ENCODE measurements at places on chromosomes 2 and 18.

- DNase-seq: no peak
These were observed 74.2 kb downstream of the SH3BP4 start for GRCh38 chr2:235025800-235026536.

- DNase-seq: no peak
These were observed 43.4 kb downstream of the MEIS1 start for GRCh38 chr2:66478299-66478698.

DNA sequence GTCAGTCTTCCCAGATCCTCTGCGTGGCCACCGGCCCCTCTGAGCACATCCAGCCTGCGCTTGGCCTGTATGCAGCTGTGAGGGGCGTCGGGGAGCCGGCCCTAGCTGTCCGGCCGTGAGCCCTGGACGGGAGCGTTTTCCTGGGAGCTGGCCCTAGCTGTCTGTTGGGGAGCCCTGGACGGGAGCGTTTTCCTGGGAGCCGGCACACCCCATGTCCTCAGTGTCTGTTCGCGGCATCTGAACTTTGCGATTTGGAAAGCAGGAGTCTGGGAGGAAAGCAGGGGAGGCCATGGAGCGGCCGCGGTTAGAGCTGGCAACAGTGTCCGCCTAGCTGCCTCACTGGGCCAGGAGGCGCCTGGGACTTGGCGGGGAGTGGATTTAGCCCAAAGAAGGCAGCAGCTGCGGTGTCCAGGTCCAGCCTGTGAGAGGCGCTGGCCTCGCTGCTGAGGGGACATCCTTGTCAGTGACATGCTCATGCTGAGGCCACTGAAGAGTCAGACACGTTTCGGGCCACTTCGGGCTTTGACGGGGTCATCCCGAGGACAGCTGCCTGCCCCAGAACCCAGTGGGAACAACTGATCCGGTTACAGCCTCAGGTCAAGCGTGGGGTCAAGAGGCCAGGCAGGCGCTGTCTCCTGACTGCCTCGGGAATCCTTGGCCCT, 75.8 kb downstream of the KCNG2 start:
- DNase-seq: no peak

DNA sequence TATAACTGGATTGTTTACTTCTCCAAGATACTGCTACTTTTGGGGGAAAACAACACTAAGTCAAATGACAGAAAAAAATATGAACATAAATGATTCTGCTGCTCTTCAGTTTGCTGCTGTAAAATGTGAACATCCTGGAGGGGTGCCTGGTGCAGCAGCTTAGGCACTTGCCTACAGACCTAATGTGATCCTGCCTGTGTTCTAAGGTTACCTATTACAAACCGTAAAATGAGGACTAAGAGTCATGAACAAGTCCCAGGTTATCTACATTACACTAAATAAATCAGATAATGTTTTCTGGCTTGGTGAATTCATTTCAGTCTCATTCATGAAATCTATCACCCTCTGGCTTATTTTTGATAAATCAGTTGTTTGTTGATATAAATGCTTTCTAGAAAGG, 38.4 kb upstream of the ERCC3 start:
- no peak for DNase-seq

DNA sequence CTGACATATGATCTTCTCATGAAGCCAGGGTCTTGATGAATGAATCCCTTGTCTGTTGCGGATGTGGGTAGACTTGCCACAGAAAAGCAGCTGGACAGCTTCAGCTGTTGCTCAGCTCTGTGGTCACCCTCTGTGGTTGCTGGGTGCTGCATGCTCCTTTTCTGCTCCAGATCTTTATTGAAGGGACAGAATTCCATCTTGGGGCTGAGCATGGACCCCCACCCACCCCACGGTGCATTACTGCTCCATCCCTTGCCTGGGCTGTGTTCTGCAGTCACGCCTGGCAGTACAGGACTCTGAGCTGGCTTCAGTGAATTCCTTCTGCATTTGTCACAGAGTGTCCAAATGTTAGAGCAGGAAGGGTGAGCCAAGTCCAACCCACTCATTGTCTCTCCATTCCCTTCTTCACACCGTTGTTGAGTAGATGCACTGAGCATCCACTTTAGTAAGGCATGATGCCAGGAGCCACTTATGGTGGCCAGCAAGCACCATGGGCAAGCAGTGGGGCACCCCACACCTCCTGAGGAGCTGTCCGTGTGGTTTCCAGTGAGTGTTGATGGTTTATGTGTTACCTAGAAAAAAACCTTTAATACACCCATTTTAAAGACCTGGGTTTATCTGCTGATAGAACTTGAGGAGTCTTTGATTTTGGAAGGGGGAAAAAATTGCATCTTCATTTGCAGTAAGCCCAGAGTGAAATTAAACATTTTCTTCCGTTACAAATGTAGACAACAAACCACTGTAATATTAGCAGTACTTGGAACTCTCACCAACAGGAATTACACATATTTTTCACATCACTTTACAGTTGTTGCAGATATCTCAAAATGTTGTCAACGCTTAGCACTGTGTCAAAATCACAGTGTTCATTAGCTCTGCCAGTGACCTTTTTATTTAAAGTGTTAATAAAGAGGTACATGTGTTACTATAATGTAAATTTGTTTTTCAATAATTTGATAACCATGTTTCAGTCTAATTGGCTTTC, 14.7 kb upstream of the ITGB6 start:
- peak; percentile 54 for DNase-seq

GRCh38 chr2:131029812-131030211, 63.4 kb downstream of the FAM168B start:
- no peak for DNase-seq

- no peak for DNase-seq
These were observed 1037.2 kb upstream of the ACVR2A start for GRCh38 chr2:146807568-146808168.

GRCh38 chr18:76357585-76358260, 137.3 kb downstream of the ZNF516 start:
- DNase-seq: no peak

DNA sequence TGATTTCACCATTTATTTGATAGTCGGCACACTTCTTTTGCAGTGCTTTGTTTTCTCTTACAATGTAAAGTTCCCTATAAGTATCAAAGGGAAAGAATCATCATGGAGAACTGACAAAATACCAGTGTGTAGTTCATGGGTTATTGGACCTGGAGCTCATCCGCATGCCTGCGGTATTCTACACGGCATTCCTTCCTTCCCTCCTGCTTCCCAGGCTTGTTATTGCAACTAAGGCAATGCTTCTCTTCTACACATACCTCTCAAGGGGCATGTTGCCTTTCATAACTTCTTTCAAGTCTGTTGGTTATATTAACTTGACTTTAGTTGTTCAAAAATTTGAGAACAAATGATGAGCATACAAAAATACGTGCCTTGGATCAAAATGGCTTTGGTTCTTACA, 24.3 kb upstream of the FAP start:
- no peak for DNase-seq

GRCh38 chr2:229416116-229416694, 145.1 kb upstream of the PID1 start:
- peak; percentile 84 for DNase-seq

- no peak for DNase-seq
These were observed 22.2 kb downstream of the MCFD2 start for GRCh38 chr2:46893269-46893939.

DNA sequence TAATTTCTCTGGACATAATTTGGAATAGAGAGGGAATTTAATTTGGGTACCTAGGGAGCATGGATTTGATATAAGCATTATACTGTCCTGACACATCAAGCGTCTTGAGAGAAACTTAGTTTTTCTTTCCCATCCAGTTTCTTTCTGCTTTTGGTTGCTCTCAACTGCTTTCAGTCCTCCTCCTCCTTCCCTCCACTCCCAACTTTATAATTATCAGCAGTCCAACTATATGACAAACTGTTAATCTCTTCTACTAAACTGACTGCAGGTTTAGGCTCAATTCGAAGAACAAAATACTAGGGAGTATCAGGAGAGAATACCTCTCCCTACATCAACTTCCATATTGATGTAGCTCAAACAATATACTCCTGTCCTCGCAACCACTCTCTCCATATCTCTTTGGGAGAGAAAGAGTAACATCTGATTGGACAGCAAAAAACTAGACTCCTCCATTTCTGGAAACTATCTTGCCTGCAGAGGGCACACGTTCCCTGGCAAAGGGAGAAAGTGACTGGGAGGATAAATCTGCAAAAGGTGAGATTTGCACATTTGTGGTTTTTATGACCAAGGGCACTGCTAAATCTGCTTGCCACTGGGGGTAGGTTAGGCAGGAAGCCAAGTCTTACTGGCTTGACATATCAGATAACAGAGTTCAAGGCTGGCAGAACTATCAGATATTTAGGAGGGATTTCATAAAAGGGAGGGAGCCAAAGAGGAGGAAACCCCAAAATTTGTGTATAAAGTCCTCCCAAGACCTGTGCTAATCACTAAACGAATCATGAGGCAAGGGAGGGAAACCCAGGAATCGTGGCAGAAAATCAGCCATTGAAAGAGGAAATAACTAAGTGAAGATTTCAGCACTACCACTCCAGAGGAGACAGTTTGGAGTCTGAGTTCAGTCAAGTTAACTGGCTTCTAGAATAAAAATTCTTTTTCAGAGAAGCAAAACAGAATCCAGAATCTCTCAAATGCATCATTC, 40.0 kb downstream of the ICA1L start:
- DNase-seq: no peak

GRCh38 chr2:137806068-137806805, 158.0 kb upstream of the HNMT start:
- DNase-seq: no peak

- no peak for DNase-seq
These were observed 56.8 kb downstream of the SRD5A2 start for GRCh38 chr2:31523871-31524492.

DNA sequence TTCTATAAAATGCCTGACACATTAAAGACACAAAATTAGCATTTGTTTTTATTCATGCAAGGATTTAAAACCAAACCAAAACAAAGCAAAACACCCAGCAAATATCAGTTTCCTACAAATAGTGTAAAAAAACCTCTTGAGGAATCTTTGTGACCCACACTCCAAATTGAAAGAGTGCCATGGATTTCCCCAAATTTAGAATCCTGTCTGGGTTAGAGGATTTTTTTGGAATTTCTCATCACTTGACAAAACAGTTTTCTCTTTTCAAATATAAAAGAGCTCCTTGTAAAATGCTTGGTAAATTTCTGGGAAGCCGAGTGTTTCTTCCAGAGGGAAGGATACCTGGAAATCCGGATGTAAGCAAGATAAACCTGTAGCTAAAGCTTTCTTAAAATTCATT, 1.7 kb upstream of the FN1 start:
- DNase-seq: no peak

- no peak for DNase-seq
These were observed 67.9 kb downstream of the LRRFIP1 start for GRCh38 chr2:237695201-237695780.

DNA sequence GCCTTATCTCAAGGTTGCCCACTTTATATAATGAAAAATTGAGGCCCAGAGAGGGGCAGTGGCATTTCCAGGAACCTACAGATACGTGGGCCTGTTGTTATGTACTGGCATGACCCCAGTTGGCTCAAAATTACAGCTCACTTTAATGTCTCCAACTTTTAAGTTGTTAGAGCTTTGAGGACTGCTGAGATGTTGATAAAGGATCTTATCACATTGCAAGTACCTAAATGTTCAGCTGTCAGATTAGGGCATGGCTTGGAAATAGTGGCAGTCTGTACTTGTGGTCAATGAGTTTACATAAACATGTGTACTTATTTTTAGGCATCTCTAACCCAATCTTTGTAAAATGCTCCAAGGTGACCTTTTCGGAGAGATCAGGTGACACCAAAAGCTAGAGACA, 14.6 kb downstream of the SLC4A5 start:
- DNase-seq: no peak

DNA sequence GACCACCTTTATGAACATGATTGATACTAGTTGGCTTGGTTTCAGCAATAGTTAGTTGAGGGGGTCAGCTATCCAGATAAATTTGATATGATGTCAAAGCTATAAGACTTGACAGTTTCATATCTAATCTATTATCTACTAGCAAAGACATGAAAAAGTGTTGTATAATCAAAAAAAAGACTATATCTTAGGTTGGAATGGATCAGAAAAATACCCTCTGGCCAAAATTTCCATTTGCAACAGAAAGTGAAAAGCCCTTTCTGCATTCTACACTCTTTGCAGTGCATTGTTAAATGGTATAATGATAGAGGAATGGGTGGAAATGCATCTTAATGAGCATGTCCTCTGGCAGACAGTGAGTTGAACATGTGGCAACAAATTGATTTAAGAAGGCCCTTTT, 242.6 kb downstream of the THSD7B start:
- no peak for DNase-seq

DNA sequence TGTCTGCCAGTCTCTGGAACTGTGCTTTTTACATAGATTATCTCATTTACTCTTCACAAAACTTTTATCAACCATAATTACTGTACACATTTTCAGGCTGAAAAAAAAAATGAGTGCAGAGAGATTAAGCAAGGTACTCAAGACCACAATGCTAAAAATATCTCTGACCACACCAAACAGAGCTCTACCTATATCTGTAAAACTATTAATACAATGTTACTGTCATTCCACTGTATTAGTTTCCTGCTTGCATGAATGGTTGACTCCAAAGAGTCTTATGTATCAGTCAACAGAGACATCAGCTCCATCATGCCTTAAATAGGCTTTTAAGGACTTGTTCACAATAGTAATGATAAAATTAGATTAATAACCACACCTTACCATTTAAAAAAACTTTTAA, 134.7 kb upstream of the CCDC150 start:
- no peak for DNase-seq

DNA sequence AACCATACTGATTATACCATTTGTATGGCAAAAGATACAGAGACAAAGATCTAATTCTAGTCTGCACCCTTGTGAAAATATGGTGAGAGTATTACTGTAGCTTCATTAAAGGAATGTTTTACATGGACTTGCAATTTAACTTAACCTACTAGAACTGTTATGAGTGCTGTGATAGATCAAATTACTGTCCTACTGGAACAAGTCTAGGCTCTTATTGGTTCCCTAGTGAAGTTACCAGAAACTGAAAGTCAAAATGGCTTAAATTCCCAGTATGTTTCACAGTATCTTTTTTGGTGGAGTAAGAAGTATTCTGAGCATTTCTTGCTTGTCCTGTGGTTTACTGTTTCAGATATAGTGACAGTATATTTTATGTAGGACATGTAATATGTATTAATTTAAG, 3.8 kb upstream of the TBR1 start:
- no peak for DNase-seq

DNA sequence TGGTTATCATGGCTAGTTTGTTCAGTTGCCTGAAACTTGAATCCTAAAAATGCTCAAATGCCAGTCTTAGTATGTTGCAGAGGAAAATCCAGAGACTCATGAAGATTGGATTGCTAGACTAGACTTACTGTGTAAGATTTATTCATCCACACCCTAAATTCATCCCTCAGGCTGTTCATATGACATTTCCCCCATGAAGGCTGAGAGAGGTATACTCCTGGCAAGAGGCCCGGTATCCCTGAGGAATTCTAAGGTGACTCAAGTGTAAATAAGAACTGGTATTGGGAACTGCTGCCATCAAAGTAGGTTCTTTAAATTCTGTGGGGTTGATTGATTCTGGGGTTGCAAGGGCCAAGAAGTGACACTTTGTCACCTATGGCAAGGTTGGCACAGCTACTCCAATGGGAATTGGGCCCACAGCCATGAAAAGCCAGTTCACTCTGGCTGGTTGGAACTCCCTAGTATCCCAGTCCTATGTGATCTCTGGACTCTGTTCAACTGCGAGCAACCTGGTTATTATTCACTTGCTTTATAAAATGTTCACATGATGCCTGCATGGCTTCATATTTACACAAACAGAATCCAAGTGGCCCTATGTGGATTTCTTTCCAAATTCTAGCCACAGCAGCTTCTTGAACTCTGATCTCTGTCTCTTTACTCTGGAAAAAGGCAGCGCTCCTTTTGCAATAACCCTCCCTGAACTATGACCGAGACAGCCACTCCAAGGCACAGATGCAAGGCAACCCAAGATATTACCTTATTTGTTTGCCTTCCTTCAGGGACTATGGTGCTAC, 429.1 kb downstream of the CBLN2 start:
- DNase-seq: no peak

Measured in lower lobe of right lung (tissue), 2 donors.